ENCODE measurements at places on chromosomes 3 and 15.

- no peak for DNase-seq
Measured at GRCh38 chr15:35852818-35853624, 307.1 kb upstream of the DPH6 start.

- DNase-seq, result no peak
Measured at GRCh38 chr3:116005404-116005803, 382.1 kb downstream of the GAP43 start.

GRCh38 chr3:101253396-101253795, 67.0 kb downstream of the IMPG2 start:
- no peak for DNase-seq

- no peak for DNase-seq
Measured at GRCh38 chr3:71425491-71426071, 157.9 kb downstream of the FOXP1 start.

GRCh38 chr15:67063689-67064606, 1.5 kb upstream of the SMAD3 start:
- DNase-seq, result no peak

DNA sequence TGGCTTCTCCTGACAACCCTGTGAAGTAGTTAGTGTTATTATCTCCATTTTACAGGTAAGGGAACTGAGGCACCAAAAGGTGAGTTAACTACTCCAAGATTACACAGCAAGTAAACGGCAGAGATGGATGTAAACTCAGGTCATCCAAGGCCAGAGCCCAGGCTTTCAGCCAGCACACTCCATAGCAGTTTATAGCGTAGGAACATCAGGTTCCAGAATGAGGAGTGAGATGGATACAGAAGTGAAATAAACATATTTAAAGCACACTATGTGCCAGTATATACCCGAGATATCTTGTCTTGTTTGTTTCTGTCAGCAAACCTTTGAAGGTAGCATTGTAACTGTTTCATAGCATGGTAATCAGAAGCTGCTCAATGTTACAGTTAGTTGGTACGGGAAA, 279.0 kb downstream of the OXSM start:
- no peak for DNase-seq

- DNase-seq, result no peak
Measured at GRCh38 chr3:52971895-52972294, 74.0 kb downstream of the SFMBT1 start.

- no peak for DNase-seq
Measured at GRCh38 chr3:147008886-147009285, 397.5 kb downstream of the ZIC4 start.

DNA sequence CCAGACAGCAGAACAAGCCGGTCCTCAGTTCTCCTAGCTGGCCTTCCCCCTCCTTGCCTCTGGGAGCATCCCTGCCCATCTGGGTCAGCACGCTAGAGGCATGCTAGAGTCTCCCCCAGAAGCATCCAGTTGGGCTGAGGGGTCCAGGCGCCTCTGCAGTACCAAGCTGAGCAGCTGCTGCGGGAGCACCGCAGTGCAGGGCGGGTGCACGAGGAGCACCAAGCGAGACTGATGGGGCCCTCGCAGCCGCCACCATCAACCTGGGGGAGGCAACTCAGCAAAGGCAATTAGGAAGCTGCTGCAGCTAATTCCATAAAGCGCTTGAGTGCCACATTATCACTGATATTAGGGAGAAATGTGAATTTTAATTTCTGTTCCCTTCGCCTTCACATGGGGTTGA, 12.4 kb downstream of the CACNA2D3 start:
- no peak for DNase-seq

DNA sequence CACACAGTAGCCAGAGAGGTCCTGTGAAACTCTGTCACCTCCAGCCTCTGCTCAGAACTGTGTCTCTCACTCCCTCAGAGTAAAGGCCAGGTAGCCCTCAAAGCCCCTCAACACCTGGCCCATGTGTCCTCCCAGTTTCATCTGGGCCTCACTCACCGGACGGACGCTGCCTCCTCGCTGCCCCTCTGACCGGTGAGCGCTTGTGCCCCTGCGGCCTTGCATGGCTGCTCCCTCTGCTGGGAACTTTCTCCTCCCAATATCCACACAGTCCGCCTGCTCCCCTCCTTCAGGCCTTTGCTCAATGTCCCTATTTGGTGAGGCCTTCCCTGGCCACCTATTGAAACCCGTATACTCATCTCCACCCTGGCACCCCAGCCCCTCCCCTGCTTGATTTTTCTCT, 36.8 kb upstream of the TRH start:
- DNase-seq, result no peak

DNA sequence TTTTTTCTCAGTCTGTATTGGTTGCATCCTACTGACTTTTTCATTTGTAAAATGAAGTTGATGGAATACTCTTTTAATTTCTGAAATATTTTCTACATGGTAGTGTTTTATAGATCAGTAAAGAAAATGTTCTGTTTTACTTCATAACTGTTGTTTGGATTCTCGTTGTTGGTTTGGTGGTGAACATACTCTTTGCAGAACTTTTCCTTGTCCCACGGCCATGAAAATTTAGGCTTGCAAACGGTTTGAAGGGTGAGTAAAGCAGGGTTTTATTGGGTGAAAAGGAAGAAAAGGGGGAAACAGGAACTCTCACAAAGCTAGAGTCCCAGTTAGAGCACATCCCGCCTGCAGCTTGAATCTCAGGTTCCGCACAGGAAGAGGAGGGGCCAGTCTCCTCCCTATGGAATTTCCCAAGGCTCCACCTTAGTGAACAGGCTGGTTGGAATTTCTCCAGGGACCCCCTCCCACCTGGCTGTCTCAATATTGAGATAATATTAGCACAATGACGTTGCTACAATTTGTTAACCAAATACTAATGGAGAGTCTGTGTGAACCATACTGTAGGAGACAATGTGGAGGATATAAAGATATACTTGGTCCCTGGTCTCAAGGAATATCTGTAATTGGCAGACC, 5.6 kb downstream of the PDCD6IP start:
- DNase-seq, result no peak

DNA sequence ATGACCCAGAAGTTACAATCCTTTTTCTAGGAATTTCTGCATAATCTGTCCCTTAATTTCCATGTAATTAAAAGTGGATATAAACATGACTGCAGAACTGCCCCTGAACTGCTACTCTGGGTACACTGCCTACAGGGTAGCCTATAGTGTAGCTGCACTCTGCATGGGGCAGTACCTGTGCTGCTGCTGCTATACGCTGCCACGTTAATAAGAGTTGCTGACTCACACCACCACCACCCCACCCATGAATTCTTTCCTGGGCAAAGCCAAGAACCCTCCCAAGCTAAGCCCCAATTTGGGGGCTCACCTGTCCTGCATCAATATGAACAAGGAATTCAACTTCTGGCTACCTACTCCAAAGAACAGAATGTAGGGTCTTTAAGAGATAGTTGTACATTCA, 13.9 kb downstream of the HDGFL3 start:
- no peak for DNase-seq

DNA sequence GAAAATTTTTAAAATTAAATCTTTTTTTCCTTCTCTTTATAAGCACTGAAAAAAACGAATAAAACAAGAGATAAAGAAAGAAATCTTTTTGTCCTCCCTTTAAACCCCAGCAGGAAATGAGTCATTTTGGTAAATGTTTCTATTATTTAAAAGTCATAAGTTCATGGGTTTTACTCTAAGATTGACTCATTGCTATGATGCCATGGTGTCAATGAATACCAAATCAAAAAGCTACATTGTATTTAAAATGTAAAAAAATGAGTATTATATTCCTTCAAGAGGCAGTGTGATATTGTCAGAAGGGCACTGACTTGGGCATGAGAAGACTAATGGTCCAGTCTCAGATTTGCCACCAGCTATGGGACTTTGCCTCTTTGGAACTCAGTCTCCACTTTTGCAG, 303.4 kb upstream of the DNAJC19 start:
- DNase-seq, result no peak

- no peak for DNase-seq
Measured at GRCh38 chr15:80010131-80010673, 39.2 kb upstream of the BCL2A1 start.

DNA sequence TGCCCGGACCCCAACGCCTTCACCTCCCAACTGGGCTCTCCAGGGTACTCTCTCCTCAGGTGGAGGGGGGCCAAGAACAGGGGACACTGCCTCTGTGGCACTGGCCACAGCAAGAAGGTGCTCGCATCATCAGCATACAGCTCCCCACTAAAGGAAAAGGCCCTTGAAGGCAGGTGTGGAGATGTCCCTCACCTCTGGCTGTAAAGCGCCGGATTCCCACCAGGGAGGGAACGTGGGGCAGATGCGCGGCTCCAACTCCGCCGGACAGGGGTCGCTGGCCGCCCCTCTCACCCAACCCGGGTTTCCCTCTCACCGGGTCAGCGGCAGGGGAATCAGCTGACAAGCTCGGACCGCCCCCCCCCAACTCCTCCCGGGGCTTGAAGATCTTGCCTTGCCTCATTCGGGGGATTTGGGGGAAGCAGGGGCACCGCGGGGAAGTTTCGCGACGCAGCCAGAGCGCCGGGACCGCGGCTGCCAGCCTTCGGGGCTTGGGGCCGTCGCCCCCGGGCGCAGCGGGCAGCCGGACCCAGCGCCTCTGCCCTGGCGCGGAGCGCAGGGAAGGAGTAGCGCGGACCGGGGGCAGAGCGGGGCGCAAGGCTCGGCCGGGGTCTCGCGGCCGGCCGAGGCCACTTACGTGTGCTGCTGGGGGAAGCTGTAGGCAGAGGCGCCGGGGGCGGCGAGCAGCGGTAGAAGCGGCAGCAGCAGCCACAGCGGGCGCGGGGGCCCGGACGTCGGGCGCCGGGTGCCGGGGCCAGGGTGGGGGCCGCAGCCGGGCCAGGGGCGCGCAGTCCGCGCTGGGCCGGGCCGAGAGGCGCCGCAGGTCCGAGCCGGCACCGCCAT, 630 bp downstream of the CACNA2D2 start:
- DNase-seq, result no peak

GRCh38 chr3:122940628-122941086, 86.9 kb downstream of the SEMA5B start:
- DNase-seq, result no peak

DNA sequence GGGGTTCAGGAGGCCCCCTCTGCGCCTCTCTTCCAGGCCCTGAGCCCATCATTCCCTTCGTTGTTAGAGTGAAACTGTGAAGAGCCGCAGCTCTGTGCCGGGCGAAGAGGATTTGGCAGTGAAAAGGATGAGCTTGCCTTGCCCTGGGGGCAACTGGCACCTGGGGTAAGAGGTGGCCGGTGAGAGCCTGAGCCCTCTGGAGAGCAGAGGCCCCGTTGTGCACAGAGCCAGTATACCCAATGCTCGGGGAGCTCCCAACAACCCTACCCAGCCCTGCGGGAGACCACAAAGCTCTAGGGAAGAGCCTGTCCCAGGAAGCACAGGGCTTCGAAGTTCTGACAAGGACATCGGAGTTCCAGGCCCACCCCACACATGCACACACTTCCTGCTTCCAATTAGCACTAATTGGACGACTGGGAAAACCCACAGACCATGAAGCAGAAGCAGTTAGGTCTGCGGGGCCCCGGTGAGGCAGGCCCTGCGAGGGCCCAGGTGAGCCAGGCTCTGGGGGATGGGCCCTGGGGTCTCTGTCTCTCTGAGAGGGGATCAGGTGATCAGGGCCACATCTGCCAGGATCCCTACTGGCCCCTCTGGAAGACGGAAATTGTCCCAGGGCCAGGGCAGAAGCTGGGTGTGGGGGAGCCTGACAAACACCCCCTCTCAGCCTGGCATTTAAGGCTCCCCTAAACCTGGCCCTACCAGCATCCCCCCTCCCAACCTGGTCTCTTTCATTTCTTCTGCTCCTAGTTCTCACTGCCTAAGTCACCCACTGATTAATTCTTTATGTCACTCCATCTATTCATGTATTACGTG, 27.9 kb upstream of the SFMBT1 start:
- no peak for DNase-seq

- DNase-seq, result no peak
Measured at GRCh38 chr3:130671545-130672312, 74.9 kb downstream of the PIK3R4 start.

DNA sequence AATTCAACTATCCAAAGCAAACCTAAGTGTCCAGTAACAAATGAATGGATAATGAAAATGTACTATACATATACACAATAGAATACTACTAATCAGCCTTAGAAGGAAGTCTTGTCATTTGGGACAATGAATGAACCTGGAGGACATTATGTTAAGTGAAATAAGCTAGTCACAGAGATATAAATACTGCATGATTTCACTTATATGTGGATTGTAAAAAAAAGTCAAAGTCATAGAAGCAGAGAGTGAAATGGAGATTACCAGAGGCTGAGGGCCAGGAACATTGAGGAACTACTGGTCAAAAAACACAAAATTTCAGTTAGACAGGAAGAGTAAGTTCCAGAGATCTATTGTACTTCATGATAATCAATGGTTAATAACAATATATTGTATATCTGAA, 33.6 kb downstream of the MYO5A start:
- DNase-seq, result no peak

DNA sequence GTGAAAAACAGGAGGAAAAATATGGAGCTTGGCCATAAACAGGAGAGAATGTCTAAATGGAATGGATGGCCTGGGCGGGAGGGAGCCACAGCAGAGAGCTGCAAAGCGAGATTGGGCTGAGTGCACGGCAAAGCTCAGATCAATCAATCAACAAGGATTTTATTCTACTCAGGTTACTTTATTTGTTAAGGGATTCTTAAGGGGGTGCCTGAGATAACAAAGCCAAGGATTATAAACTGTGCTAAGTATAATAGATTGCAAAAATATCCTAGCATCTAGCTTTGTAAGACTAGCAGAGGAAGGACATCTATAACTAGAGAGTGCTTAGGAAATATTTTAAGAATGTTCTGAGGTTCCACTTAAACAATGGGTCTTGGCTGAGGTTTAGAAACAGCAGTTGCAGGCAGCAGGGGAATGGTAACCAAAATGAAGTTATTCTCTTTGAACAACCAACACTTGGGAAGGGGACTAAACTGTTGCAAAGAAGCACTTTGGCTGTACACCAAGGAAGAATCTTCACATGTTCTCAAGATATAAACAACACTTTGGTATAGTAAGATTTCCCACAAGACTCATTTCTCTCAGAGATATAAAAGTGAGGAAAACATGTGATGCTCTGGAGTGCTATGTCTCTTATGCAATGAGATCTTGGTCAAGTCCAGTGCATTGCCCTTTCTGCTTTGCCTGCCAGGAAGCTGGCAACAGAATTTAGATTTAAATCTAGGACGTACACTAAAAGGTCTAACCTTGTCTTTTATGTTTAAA, 35.5 kb downstream of the TMEM212 start:
- DNase-seq, result no peak

Measured in NCI-H2081 treated with DMSO at 0.1 percent for 48 hours (cell line).